Activated CD4-positive, alpha-beta T cell treated with anti-CD3 and anti-CD28 coated beads, Interleukin-2, amount 10 ng/mL, durations not matched to agents 7 days and 5 days (primary cell): ENCODE measurements at places on chromosomes 2 and 18.

- no peak for DNase-seq
Measured at GRCh38 chr18:9996094-9996493, 82.3 kb downstream of the VAPA start.

GRCh38 chr2:172305066-172305465 is 122.3 kb upstream of the ITGA6 start:
- no peak for DNase-seq

DNA sequence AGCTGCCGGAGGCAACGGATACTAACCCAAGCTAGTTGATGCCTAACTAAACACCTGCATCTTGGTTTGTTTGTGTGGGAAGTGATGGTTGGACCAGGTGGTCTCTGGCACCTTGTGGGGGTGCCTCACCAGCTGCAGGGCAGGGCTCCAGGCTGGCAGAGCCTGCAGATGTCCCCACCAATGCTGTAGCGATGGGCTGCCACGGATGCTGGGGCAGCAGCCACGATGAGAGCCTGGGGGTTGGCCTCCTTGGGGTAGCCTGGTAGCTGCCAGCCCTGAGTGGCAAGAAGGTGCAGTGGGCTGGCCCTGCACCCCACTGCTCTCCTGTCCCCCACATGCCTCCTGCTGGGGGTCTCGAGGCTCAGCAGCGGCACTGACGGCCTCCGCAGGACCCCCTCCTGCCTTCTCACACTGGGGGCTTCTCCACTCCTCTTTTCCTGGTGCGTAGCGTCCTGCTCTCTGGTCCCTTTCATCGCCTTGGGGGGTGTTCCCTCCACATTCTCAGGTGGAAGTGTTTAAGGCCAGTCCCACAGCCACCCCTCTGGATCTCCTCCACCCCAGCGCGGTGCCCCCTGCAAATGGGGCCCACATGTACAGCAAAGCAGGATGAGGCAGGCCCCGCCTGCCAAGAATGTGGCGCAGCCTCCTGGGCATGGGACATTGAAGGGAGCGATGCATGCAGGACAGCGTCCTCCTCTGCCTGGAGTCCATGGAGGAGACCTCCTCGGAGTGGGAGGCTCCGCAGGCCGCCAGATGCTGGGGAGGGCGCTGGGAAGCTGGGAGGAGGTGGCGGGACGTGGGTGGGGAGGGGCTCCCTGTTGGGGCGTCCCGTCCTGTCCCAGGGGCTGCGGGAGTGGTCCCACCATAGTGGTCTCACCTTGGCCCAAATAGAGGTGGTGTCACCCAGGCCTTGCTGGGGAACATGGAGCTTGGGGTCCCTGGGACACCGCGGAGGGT is 173.1 kb downstream of the ASB1 start:
- DNase-seq: no peak

DNA sequence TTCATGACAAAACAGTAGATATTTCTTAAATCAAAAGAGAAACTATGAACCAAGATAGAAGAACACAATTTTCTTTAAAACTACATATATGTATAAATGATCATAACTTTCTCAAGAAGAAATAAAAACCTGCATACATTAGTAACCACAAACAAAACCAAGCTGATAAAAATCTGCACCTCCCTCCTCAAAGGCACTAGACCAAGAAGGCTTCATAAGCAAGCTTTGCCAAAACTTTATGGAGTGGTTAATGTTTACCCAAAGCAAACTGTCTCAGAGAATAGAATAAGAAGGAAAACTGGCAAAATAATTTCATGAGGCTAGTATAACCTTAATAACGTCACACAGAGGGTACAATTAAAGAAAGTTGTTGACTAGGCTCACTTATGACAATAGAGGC is 138.3 kb downstream of the ZBTB7C start:
- DNase-seq: no peak

- no peak for DNase-seq
Measured at GRCh38 chr2:219362524-219363164, 25.1 kb downstream of the DNPEP start.

- DNase-seq: no peak
Measured at GRCh38 chr2:222057347-222058073, 241.3 kb downstream of the PAX3 start.

GRCh38 chr2:109998-110397 is 63.7 kb upstream of the FAM110C start:
- no peak for DNase-seq

- no peak for DNase-seq
Measured at GRCh38 chr2:48220501-48220900, 309.5 kb upstream of the STON1 start.

- no peak for DNase-seq
Measured at GRCh38 chr18:57696271-57696670, 74.6 kb upstream of the NARS1 start.

- DNase-seq: no peak
Measured at GRCh38 chr2:126774761-126775160, 118.8 kb downstream of the GYPC start.

DNA sequence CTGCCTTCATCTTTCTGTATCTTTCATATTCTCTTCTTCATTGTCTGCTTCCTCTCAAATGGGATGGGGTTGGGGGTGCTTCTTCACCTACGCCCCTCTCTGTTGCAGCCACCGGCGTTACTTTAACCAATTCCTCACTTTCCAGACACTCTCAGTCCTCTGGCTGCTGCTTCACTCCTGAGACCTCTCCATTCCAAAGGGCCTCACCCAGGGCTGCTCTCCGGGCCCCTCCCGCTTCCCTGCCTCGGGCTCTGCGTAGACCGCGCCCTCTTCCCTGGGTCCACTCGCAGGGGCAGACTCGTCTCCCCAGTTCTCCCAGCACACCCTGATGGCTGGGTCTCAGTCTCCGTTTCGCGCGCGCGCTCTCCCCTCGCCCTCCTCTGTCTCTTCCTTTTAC is 926 bp downstream of the SERPINB8 start:
- DNase-seq: no peak

- DNase-seq: no peak
Measured at GRCh38 chr2:11411768-11412448, 54.1 kb downstream of the E2F6 start.

DNA sequence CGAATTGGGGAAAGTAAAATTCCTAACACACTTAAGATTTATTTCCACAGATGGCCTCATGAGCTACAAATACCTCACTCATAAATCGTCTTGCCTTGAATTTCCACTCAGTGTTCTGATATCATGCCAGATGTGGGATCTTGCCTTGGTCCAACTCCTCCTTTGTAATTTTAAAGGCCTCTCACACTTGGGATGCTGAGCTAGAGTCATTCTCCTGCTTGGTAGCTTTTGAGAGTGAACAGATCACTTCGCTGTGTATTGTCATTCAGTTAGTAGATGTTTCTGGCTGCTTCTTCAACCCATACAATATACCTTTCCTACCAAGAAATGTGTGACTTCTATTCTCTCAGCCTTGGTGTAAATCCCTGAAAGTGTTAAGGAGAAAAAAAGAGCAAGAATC is 309.2 kb downstream of the NRXN1 start:
- no peak for DNase-seq

DNA sequence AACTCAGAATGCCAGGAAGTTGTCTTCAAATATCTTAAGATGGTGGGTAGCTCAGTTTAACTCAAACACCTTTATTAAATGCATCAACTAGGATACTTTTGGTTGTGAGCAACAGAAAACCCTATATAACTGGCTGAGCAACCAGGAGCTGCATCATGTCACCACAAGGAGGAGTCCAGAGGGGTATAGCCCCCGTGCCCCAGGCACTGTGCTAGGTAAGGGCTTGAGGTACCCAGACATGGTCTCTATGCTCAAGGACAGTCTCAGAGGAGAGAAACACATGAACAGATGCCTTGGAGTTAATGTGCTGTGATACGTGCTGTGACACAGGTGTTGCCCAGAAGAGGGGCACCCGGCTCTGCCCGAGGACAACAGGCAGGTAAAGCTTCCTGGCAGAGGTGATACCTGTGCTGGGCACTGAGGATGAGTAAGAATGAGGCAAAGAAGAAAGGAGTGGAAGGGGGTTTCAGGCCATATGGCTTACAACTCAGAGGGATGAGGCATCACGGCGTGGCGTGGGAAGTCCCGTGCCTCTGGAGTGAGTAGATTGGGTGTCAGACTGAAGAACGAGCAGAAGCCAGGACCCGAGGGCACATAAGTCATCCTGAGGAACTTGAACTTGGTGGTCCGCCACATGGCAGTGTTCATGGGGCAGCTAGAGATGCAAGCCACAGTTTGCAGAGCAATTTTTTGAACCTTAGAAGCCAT is 32.0 kb upstream of the CAB39 start:
- no peak for DNase-seq

- no peak for DNase-seq
Measured at GRCh38 chr2:231514951-231515297, 15.3 kb downstream of the NMUR1 start.

DNA sequence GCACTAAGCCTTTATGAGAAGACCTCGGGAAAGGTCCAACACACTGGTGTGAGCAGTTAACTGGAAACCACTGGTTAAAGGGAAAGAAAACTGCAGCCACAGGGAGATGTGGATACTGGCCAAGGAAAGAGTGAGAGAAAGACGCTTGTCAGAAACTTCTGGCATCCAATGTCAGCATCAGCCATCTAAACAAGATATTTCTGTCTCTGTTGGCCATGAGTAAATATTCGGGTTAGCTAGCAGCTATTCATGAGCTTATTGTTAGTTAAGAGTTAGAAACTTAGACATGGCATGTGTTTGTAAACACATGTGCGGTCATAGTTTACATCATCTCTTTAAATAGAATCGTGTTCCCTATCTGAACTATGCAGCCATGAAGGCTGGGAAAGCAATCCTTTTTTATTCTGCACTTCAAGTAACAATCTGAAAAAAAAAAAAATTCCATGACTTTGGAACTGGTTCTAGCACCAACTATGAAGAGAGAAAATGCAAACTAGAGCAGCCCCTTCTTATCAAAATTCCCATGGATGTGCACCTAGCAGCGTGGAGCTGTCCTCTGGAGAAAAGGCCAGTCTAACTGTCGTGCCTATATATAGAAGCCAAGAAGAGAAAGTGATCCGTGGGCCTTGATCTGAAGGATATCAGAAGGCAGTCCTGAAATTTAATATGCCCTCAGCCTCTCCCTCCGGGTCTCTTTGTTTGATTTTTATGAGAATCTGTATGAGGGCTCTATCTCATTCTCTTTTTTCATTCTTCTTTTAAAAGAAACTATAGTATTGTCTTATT is 84.0 kb upstream of the RFX8 start:
- DNase-seq: no peak

- peak; percentile 43 for DNase-seq
Measured at GRCh38 chr2:227106845-227107759, 56.9 kb downstream of the COL4A4 start.

- no peak for DNase-seq
Measured at GRCh38 chr2:234994438-234995321, 42.9 kb downstream of the SH3BP4 start.

- no peak for DNase-seq
Measured at GRCh38 chr2:201971531-201972228, 62.0 kb upstream of the FZD7 start.

DNA sequence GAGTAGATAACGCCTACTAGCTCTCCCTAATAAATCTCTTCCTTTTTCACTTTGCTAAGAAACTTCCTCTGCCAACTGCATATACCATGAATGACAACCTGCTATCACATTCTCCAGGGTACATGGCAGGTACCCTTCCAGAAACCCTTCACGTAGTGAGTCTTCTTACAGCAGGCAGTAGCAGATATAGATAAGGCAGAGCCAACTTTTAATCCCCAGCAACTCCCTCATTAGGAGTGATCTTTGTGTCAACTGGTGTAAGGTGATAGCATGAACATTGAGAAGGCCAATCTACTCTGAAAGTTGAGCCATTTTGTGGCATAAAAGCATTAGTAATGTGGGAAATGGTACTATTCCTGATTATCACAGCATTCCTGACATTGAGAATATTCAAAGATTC is 5.7 kb upstream of the STK17B start:
- no peak for DNase-seq

DNA sequence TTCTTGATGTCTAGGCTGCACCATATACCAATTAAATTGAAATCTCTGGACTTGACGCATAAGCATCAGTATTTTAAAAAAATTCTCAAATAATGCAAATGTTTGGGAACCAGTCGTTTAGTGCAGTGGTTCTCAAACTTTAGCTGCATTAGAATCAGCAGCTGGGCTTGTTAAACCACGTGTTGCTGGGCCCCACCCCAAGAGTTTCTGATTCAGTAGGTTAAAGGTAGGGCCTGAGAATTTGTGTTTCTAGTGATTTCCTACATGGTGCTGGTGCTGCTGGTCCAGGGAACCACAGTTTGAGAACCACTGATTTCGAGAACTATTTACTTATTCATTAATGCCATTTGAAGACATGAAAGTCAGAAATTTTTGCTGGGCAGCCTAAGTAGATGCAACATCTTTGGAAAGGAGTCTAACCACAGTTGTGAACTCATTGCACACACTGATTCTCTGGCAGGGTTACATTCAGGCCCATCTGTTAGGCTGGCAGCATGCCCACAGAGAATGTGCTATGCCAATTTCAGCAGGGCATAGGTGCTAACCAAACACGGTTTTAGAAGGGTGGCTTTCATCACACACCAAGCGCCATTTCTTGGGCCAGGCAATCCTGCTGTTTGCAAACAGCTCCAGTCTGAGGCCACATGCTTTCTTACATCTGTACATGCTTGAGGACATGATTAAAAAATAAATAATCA is 26.4 kb upstream of the ATP5MC3 start:
- no peak for DNase-seq

- DNase-seq: no peak
Measured at GRCh38 chr2:231415029-231415428, 19.5 kb downstream of the B3GNT7 start.

GRCh38 chr2:101205521-101206479 is 46.9 kb upstream of the CNOT11 start:
- peak; percentile 67 for DNase-seq

DNA sequence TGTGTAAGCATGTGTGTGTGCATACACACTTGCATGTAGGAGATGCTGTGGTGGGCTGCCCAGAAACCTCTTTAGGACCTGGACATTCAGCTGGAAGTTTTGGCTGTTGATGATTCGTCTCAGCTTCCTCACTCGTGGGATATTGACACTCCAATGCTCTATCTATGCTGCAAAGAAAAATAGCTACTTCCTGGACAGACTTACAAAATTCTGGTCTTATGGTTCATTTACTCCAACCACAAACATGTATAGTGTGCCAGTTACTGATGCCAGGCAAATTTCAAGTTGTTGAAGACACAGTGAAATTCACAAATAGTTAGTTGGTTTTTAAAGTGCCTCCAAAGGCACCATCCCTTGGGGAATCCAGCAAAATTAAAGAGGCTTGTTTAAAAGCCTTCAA is 882.6 kb downstream of the CPS1 start:
- no peak for DNase-seq

GRCh38 chr2:33528441-33528950 is 52.0 kb downstream of the RASGRP3 start:
- DNase-seq: no peak

DNA sequence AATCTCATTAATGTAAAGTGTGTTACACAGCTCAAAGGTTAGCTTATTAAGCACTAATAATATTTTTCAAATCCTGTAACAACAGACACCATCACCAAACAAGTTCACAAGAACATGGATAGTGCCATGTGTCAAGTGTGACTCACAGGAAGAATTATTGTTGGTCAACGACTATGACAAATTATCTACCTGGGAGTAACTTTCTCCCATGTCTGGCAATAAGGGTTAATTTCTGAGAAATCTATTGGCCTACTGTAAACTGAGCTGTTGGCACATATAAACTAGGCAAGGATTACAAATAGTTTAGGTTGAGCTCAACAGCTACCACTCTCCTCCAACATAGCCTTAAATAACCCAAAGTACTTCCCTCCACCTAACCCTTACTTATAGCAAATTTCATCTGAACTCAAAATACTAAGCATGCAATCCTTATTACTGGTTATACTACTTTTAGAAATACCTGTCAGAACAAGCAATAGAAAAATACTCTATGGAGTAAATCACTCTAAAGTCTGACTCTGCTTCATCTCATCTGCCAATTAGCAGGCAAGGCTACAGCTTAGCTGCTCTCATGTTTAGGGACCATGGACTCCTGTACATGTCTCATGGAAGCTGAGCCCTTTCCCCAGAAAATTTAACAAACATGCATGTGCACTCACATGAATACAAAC is 223.0 kb downstream of the NBAS start:
- DNase-seq: no peak
